Activated naive CD4-positive, alpha-beta T cell treated with anti-CD3 and anti-CD28 coated beads for 36 hours (primary cell): ENCODE measurements at places on chromosomes 7 and 10.

- no peak for DNase-seq
Measured at GRCh38 chr7:4227105-4228010, 454.7 kb upstream of the FOXK1 start.

- DNase-seq: no peak
Measured at GRCh38 chr7:151091431-151091830, 5.2 kb downstream of the AGAP3 start.

DNA sequence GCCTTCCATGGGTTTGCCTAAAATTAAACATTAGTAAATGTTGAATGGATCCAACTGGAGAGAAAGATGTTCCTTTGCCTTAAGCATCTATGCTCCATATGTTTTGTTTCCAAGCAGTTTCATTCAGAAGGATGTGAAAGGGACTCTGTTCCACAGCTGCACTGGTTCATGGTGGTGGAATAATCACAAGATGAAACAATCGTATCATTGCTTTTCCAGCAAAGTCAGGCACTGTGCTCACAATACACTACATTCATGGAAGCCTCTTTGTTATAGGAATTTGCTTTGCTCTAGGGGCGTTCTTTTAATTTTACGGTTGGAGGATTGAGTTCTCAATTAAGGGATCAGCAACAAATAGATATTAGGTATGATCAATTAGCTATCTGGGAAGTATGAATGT, 33.8 kb downstream of the RAMP3 start:
- DNase-seq: no peak

DNA sequence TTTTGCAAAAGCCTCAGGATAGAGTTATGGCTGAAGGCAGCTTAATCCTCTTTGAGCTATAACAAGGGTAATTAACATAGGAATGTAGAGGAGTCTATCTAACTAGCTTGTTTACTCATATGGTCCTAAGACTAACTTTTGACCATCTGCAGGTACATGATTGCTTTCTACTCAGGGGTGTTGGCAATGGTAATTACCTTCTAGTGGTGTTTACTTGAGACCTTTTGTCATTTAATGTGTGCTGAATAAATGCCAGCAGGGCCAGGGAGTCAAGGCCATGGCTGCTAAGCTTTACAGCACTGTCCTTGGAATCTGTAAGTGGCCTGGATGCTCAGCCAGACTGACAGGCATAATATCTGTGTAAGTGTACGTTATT, 1325.0 kb downstream of the XPNPEP1 start:
- DNase-seq: no peak

DNA sequence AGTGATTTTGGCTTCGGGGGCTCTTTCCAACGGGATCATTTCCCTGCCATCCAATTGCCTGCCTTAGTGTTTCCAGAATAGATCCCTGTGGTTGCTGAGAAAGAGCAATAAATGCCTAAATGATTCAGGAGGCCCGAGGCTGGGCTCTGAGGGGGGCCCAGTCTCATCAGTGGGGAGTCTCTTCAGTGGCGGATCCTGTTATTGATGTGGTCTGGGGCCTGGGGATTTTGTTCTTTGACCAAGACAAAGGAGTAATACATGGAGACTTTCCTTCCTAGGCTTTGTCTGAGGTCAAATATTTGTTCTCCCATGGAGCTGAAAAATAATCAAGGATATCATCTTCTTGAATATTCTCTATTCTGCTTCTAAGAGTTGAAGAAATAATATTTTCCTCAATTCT, 40.8 kb downstream of the TAS2R41 start:
- DNase-seq: no peak

DNA sequence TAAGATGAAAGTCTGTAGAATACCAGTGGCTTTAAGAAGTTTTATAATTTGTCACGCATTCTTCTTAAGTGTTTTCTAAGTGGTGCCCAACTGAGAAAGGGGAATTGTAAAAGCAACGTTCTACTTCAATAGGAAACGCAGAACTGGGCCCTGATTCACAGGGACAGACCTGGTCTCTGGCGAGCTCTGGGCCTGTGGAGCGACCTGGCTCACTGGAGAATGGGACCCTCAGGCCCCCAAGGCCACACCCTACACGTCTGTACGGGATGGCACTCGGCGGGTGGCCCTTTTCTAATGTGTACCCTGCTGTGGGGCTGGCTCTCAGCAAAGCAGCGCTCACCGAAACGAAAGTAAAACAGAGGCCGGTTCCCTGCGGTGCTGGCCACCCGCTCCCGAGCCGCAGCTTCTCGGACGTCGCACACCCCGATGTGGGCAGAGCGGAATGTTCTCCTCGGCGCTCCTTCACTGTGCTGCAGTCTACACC, 205.0 kb downstream of the DIP2C start:
- peak; percentile 33 for DNase-seq

DNA sequence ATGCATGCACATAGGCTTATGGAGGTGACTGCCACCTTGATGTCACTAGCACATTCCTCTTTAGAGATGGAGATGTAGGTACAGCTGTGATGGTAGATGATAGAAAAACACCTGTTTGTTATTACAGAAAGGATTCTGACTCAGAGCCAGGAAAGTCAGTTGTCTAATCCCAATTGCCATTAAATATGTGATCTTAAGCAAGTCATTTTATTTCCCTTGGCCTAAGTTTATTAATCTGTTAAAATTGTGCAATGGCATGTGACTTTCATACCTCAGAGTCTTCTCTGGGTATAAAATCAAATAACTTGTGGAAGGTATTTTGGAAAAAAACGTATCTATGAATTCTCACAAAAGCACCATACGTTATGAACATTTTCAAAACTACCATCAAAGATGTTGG, 123.9 kb upstream of the BET1 start:
- no peak for DNase-seq

DNA sequence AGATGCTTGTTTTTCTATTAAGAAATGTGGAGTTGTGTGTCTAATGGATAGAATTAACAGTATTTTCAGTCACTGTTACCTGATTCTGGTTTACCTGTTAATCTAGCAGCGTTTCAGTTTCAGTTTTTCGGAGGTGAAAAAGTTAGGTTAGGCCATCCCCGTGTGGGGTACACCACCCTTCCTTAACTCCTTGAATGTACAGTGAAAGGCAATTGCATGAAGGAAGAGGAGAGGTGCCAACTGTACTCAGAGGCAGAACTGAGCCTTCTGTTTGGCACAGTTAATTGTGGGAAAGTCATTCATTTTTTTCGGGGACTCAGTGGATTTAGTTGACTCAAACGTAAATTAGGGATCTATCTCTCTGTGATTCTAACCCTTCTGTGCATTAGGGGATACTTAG, 35.5 kb downstream of the RPA3 start:
- DNase-seq: no peak

- DNase-seq: no peak
Measured at GRCh38 chr7:32573110-32573687, 77.9 kb downstream of the AVL9 start.

GRCh38 chr7:46879783-46880182, 702.1 kb downstream of the TNS3 start:
- no peak for DNase-seq

GRCh38 chr10:75956624-75957023, 525.2 kb downstream of the LRMDA start:
- DNase-seq: no peak

- DNase-seq: peak; percentile 77
Measured at GRCh38 chr10:8242295-8242872, 187.9 kb downstream of the GATA3 start.

GRCh38 chr10:91416339-91416855, 6.3 kb downstream of the HECTD2 start:
- DNase-seq: no peak

DNA sequence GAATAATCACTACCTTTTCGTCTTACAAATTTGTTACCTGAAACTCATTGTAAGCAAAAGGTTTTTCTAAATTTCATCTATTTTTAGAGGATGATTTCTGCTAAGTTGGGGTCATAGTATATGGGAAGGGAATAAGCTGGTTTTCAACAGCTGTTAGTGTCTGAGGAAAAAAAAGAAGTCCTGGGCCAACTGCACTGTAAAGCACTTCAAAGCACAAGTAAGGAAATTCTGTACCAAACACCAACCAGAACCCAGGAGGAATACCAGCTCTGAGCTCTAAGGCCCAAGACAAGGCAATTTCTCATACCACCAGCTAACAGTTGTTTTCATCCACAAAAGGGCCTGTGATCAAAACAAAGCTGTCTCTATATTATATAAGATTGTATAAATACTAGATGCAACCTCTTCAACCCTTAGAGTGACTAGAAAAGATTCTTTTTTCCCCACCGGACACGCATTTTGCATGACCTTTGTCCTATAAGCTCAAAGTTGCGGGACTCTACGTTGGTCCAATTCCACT, 6.1 kb upstream of the MEOX2 start:
- DNase-seq: no peak

GRCh38 chr7:103396471-103396870, 49.0 kb downstream of the PSMC2 start:
- no peak for DNase-seq

DNA sequence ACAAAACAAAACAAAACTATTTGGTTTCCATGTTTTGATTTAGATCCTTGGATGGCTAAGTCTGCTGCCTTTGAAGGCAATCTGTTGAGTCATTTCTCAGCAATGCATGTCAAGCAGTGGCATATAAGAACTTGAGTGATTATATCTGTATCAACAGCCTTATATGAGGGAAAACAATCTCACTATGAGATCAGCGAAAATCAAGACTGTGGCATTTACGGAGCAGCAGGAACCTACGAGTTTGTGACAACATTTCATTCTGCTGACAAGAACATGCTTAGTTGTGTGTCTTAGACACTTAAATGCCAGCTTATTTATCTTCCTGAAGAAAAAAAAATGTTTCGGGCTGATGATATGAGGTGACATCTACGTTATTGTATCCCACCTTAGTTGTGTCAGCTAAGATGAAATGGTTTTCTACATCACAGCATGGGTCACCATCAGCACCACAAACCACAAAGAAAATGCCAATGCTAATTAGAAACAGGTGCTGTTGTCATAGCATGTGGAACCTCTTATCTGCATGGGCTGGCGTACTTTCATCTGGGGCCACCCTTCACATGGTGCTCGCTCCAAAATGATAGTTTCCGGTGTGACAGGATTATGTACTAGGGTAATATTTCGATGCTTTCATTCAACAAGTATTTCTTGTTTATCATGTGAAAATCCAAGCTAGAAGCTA, 1085.5 kb downstream of the SORCS1 start:
- DNase-seq: no peak

DNA sequence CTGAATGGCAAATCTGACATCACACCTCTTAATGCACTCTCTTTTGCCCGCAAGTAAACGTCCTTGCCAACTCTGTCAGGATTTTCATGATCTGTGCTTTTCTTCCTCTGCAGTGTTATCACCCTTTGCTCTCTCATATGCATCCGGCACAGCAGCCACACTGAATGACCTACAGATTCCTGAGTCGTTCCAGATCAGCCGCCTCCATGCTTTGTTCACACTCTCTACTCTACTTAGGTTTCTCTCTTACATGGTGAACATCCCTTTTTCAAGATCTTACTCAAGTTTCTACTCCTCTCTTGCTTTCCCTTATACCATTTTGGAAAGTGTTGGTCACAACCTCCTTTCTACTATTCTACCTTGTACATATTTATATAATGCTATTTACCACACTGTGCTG, 127.7 kb upstream of the AOAH start:
- DNase-seq: peak; percentile 18

DNA sequence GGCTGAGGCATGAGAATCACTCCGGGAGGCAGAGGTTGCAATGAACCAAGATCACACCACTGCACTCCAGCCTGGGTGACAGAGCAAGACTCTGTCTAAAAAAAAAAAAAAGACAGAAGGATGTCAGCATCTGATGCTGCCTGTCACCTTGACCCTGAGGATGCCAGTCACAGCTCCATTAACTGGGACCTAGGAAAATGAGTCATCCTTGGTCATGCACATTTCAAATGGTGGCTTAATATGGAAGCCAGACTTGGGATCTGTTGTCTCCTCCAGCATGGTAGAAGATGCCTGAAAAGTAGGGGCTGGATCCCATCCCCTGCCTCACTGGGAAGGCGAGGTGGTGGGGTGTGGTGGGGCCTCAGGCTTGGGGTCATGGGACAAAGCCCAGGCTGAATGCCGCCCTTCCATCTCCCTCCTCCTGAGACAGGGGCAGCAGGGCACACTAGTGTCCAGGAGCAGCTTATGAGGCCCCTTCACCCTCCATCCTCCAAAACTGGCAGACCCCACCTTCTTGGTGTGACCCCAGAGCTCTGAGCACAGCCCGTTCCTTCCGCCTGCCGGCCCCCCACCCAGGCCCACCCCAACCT, 1.3 kb downstream of the NOS3 start:
- DNase-seq: no peak

- no peak for DNase-seq
Measured at GRCh38 chr7:158583810-158584209, 3.8 kb downstream of the PTPRN2 start.

- peak; percentile 47 for DNase-seq
Measured at GRCh38 chr10:79316671-79317431, 30.4 kb upstream of the PPIF start.

GRCh38 chr10:125868372-125868975, 12.6 kb downstream of the DHX32 start:
- peak; percentile 38 for DNase-seq

DNA sequence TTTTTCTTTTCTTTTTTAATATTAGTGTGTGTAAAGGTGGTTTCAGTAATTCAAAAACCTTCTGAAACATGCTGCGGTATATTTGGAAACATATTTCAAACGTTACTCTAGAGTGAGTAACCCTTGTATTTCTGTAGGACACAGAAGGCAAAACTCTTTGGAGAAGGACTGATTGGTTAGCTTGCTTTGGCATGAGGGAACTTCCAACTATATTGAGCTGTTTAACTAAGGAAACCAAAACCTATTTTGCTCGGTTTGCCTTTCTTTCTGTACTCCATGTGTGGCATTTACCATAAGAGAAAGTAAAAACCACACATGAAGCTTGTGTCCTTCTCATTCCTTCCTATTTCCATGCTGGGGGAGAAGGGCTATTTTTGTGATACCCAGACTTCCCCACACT, 149.8 kb downstream of the DYNC1I1 start:
- no peak for DNase-seq

- peak; percentile 52 for DNase-seq
Measured at GRCh38 chr7:131106681-131107336, 220.9 kb upstream of the MKLN1 start.

- DNase-seq: no peak
Measured at GRCh38 chr7:81908220-81908619, 138.4 kb upstream of the HGF start.
